ENCODE measurements at places on chromosomes 4 and X.

DNA sequence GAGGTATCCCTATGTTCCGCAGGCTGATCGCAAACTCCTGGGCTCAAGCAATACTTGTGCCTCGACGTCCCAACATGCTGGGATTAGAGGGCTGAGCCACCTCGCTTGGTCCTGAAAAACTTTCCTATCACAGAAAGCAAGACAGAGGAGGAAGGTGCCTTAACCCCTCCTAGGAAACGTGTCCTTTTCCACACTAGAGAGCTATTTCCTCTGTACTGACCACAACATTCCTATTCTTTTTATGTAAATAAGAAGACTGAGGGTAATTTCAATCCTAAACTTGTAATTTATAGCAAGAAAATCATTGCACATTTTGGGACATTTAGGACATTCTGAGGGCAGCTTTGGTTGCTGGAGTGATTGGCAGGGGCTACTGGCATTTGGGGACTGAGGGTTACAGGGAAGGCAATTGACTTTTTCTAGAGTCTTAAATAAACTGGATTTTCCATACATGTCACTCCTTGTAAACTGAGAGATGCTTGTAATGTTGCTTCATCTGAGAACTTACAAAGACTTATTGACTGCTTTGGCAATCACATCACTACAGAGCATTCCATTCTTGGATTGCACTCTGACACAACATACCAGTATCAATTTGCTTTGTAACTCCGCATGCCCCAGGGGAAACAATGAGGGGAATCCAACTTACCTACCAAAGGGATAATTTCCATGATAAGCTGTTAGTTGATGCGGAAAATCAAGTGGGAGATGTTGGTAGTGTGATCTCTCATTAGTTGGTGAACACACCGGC lies 15.6 kb downstream of the XAGE3 start:
- DNase-seq: no peak

GRCh38 chr4:96145601-96146000 lies 305.7 kb downstream of the PDHA2 start:
- no peak for DNase-seq

DNA sequence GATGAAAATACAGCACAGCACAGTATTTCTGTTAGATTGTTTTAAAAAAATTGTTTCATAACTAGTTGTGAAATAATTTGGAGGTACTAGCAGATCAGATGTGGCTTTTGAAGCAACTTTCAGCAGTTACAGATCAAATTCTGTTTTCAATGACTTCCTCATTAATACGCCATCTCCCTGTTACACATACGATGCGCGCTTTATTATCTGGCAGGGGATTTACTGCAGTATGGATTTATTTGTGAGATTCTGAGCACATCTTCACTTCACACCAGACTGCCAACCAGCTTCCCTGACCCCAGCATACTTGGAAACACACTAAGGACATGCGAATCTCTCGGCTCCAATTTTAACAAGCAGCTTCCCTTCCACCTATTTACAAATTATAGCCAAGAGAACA lies 235.5 kb upstream of the DIAPH2 start:
- DNase-seq: no peak

DNA sequence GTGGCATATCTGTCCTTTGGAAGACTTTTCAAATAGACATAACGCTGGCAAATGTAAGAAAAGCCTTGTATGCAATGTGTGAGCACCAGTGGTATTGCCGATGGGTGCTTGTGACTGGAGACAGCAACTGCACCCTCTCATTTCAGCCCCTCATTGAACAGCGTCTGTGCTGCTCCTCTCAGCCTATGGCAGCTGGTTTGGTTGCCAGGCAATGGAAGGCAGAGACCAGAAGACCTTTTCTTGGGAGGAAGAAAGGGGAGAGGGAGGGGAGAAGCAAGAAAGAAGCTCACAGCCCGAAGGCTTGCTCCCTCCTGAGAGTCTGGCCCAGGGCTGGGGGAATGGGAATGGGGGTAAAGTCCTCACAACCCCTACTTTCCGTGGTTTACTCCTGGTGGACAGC lies 20.2 kb downstream of the ZCCHC13 start:
- no peak for DNase-seq

DNA sequence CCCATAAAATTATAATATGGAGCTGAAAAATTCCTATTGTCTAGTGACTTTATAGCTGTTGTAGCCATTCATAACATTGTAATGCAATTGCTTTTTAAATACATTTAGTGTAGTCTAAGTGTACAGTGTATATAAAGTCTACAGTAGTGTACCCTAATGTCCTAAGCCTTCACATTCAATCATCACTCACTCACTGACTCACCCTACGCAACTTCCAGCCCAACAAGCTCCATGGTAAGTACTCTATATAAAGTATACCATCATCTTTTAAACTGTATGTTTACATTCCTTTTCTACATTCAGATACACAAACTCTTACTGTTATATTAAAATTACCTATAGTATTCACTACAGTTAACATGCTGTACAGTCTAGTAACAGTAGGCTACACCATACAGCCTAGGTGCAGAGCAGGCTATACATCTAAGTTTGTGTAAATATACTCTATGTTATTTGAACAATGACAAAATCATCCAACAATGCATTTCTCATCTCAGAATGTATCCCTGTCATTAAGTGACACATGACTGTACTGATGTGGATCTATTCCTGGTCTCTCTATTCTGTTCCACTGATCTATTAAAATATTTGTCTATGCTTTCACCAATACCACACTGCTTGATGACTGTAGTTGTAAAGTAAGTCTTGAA lies 33.7 kb downstream of the CLOCK start:
- DNase-seq: no peak

DNA sequence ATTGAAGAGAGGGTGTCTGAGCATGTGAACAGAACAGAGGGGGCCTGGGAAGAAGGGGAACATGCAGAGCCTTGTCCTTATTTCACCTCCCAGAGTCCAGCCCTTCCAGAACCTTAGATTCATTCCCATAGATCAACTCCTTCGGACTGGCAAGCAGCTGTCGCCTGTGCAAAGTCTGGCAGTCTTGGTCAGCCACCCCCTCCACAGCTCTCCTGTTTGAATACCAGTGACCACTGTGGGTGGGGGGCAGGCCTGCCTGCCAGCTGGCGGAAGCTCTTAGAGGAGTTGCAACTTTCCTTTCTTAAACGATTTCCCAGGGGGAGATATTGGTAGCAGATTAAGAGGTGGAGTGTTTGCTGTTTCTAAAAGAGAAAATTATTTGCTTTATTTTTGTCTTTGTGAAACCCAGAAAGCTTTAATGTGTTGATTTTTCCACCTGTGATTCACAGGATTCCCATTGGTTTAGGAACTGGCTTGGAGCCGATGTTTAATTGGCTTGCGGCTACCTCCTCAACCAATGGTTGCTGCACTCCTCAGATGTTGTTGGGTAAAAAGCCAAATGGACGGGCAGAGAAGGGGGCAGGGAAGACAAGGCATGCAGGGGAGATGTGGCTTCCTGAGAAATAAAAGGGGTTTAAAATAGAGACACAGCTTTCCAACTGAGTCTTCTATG lies 62.2 kb upstream of the PRPS1 start:
- DNase-seq: no peak

- DNase-seq: no peak
Observed at GRCh38 chr4:159290321-159291030, 187.6 kb downstream of the RAPGEF2 start.

- no peak for DNase-seq
Observed at GRCh38 chr4:109691411-109691920, 11.8 kb downstream of the CASP6 start.

DNA sequence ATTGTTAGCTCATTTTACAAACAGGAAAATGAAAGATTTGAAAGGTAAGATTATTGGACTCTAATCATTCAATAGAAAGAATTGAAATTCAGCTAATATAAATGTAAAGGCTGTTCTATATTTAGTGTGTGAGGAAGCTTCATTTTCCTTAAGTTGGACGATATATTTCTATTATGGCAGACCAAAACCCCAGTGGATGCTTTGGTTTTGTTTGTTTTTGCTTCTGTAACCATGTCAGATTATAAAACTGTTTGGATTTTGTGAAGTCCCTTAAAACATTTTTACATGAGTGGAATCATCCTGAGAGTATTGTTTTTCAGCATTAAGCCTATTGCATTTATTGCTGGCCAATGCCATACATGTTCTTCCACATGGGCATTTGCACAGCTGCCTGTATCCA lies 110.2 kb upstream of the ENPEP start:
- no peak for DNase-seq

- no peak for DNase-seq
Observed at GRCh38 chr4:76811604-76812412, 86.1 kb downstream of the SOWAHB start.

GRCh38 chr4:99144070-99144469 lies at the start of gene ADH4:
ADH4 (minus strand) TSS chr4:99144297; CDS start chr4:99144222, 75 bp downstream.
- DNase-seq: no peak
